ENCODE measurements at places on chromosomes 7 and 10.

DNA sequence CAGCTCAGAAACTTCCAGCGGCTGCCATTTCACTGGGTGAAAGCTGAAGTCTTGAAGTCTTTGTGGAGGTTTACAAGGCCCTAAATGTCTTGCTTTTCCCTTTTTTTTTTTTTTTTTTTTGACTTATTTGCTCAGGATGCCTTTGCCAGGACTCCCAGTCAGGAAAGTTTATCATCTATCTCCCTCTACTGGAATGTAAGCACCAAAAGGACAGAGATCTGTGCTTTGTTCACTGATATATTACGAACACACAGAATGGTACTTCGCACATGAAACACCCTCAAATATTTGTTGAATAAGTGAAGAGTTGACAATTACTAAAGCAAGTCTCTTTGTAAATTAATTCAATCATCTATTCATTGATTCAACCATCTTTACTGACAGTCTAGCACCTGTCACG lies 23.2 kb downstream of the ABCB4 start:
- no peak for DNase-seq

- no peak for DNase-seq
These were observed 41.4 kb upstream of the MPP7 start for GRCh38 chr10:28343987-28344895.

DNA sequence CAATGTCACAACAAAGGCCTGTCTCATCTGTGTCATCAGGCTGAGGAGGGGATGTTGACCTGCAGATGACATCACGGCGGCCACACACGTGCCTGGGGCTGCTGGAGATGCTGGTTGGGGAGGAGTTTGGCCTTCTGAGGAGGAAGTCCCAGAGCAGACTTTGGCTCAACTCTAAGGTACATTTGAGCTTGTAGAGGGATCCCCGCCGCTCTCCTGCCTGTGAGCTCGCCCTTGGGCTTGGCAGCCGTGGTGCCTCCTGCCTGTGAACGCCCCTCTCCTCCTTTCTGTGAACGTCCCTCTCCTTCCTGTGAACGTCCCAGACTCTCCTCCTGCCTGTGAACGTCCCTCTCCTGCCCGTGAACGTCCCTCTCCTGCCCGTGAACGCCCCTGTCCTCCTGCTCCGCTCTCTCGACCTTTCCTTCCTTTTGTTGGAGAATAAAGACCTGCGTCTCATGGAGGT lies 176.4 kb downstream of the DNAJB6 start:
- DNase-seq: no peak

DNA sequence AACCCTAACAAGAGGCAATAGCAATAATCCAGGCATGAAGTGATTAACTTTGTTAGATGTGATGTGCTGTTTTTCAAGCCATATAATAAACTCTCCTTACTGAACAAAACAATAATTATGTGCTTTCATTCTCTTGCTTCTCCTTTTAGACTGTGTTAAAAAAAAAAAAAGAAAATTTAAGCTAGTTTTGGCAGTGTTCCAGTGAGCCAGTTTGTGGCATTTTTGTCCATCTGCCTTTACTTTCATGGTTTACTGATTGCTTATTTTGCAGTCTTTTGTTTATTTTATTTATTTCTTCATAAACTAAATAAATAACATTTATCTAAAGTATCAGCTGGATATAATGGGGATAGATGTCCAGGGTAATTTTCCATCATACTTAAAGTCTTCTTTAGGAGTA lies 625.3 kb downstream of the CNTNAP2 start:
- DNase-seq: no peak

- no peak for DNase-seq
These were observed 273.8 kb downstream of the RNLS start for GRCh38 chr10:88309365-88309764.

DNA sequence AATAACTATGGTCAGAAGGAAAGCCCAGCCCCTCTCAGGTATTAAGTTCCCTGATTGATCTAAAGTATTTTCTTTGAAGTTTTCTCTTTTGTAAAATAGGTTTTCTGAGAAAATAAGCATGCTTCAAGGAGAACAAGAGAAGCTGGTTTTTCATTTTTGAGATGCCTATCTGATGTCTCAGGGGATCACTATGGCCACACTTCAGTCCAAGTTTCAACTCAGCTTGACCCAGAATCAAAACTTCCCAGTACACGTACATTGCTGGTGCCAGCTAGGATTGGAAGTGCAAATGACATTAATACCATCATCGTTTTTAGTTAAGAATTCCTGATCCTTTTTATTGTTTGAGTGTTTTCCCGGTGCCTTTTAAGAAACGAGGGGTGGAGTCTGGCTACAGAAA lies 7.2 kb downstream of the ITIH5 start:
- DNase-seq: no peak

- no peak for DNase-seq
These were observed 178.8 kb downstream of the ARL4A start for GRCh38 chr7:12866207-12866606.

DNA sequence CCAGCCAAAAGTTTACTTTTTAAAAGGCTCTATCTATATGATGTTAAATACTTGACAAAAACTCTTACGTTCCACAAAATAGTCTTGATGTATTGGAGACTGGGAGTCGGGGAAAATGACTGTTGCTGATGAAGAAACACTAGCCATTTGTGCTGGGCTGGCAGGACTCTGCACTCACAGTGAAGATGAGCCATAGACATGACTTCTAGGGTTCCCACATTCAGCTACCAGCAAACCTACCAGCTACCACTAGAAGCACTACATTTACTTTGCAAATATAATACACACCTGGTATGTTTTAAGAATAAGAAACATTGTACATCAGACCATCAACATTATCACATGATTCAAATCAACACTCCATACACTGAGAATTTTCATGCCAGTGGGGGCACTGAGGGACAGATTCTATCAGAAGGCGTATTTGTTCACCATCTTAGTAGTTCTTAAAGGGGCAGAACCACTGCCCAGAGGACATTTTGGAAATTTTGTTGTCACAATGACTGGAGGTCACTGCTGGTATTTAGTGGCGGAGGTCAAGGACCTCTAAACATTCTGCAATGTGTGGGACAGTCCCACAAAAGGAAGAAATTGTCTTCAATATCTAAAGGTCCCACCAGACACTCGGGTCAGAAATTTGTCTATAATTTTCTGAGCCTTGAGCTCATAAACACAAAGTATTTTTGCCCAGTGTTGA lies 52.3 kb downstream of the PARD3 start:
- DNase-seq: no peak

- DNase-seq: no peak
These were observed 26.2 kb downstream of the FKBP6 start for GRCh38 chr7:73354196-73354595.

DNA sequence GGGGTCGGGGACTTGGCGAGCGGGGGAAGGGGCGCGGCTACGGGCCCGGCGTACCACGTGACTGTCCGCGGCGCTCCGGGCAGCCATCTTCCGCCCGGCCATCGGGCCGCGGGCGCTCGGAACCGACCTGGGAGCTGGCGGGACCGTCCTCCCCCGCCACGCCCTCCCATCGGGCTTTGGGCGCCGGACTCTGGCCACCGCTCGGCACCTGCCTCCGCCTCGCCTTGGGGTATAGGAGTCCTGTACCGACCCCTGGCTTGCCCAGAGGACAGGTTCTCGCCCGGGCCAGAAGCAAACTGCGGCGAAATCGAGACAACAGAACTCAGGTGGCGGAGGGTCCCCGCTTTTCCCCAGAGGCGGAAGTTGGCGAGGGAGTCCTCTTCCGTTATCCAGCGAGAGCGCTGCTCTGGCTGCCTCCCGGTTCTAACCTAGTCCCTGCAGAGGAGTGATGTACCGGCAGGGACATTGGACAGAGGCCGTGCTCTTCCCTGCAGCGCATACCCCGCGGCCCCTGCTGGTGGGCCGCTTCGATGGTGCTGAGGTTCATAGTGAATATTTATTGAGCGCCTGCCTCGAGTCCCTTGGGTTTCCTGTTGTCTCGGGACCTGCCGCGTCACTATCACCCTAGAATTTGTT lies 1.2 kb upstream of the SGMS1 start:
- DNase-seq: peak; percentile 71

DNA sequence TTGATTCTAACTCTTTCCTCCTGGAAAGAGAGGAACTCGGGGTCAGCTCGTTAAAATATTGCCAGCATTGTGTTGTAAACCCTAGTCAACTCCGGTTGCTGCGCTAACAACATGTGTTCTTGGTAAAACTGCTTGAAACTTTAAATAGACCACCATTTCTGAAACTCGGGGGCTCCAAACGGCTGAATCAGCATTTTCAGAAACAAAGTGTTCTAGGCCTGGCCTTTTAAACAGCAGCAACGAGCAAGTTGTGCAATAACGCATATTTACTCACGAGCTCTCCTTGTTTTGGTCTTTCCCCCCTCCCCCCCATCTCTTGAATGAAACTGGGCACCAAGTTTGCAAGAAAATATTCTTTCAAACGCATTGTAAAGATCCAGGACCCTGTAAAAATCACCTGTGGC lies 9.2 kb upstream of the GRB10 start:
- no peak for DNase-seq

GRCh38 chr7:112449353-112449752 lies 907 bp upstream of the IFRD1 start:
- no peak for DNase-seq

- DNase-seq: no peak
These were observed 38.4 kb downstream of the PLPP4 start for GRCh38 chr10:120495226-120496009.

DNA sequence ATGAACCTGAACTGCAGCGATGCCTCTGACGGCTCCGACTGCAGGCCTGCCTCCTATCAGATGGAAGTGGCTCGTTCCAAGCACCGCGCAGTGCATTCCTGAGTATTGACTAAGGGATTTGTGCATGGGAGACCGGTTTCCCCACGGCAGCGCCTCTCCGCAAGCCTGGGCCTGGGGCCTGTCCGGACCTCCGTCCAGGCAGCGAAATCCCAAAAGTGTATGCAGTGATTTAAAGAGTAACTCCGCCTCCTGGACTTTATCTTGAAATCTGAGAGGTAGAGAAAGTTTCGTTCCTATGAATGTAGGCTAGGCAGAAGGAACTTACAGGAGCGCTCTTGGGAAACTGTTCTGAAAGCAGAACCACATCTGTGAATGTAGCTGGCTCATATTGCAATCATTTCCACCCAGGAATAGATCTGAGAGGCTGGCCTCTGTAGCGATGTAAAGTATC lies 106.2 kb upstream of the CELF2 start:
- DNase-seq: no peak

DNA sequence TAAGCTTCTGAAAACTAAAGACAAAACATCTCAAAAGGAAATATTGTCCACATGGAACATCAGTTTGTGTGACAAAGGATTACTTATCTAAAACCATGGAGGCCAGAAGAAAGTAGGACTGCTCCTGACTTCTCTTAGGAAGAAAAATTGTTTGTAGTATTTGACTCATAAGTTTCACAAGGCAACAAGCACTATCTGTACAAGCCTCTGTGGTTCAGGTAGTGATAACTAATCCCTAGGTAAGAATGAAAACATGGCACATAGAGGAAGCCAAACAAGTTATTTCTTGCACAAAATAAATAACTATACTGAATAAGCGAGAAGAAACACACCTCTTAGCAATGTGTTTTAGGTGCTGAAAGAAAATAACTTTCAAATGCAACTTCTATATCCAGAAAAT lies 30.3 kb downstream of the TFPI2 start:
- DNase-seq: no peak

GRCh38 chr10:48495282-48496045 lies 109.4 kb downstream of the ARHGAP22 start:
- no peak for DNase-seq

GRCh38 chr7:5580714-5581395 lies 157.2 kb upstream of the TNRC18 start:
- DNase-seq: no peak

DNA sequence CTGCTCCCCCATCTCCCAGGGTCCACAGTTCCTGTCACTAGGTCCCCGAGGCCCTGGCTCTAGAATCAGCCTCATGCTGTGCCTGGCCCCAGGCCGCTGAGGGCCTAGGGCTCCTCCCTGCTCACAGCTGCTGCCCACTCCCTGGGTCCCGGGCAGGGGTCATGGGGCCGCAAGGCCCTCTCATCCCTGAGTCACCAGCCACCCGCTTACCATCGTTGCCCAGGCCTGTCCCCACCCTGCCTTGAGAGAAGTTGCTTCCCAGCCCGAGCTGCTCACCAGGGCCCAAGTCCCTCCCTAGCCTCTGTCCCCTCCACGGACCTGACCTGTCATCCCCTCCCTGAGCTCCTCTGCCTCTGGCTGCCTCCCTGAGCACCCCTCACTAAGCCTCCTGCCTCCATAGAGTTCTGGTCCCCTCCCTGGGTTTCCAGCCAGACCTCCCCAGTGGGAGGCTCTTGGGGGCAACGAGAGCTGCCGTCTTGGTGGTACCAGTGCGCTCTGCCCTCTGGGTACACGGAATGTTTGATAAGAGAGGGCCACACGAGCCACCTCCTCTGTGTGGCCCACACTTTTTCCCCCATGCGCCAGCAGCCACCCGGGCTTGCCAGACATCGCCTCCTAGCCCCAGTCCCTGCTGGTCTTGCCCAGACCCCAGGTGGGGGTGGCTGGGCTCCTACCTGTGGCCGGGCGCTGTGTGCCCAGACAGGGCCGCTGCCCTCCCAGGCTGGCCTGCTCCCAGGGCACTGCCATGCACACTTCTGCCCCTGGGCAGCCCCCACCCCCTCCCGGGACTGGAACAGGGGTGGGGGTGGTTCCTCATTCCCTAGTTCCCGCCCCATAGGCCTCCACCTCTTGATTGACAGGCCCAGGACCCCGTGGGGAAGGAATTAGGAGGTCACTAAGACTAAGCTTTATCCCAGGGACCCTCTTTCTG lies 21.3 kb downstream of the MLXIPL start:
- DNase-seq: no peak

DNA sequence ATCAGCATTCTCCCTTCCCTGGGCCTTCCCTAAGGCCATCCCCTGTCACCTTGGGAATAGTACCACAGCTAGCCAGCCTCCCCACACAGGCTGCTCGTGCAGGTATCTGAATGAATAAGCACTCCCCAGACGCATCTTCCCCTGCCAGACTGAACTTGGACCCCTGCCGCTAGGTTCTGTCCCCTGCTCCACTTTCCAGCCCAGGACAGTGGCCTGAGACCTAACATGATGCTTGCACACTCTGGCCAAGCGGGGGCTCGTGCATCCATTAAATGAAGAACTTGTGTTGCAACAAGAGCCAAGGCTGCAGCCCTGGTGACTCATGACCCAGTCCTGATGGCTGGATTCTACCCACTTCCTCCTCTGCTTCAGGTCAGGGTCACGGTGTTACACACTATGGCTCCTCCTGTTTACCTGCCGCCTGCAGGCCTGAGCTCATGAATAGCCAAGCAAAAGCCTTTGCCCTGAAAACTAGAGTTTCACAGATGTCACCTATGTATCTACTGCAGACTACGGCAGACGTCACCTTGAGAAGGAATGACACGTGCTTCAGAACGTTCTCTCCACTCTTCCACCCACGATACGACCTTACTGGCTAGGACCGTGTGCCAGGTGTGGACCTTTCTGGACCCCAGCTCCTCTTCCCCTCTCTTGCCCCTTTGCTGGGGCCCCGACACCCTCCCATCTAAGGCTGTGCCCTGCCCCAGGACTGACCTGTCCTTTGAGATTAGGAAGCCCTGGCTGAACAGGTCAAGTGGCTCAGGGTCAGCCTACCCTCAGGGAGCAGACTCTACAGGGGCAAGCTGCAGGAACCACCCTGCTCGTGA lies 6.5 kb downstream of the ASB13 start:
- DNase-seq: no peak

Measured in GM12891 (cell line).